Kidney tubule cell (primary cell): ENCODE measurements at places on chromosomes 7 and 10.

GRCh38 chr7:94655848-94656657, at the start of gene SGCE:
Gene SGCE (minus strand): TSS chr7:94656133. CDS start chr7:94656098, 35 bp downstream.
- peak; percentile 79 for DNase-seq

DNA sequence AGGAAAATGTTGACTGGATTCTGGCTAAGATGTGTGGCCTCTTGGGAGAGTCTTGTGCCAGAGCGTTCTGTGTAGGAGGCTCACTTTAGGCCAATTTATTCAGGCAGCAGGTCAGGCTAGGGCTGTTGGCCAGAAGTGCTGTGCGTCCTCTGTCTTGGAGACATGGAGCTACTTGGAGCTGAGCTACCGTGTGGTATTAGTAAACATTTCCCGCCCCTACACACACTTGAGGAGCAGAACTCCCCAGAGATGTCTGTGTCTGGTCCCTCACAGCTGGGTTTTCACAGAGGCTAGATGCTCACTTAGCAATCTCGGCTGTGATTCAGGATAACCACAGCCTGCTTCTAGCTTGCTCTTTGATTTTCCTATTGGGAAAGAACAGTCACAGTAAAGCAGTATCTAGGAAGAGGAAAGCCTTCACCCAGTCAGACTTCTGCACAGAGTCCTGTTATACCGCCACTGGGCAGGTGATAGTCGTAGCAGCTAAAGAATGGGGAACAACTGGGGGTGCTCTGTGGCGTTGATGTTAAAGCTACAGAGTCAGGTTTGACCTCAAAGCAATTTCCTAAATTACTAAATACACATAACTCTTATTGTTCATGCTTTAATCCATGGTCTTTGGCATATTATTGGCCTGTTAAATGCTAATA, 86.7 kb downstream of the MDFIC start:
- no peak for DNase-seq

GRCh38 chr7:154960063-154960790, 42.7 kb downstream of the PAXIP1 start:
- DNase-seq: peak; percentile 81

- peak; percentile 96 for DNase-seq
These were observed 110.6 kb downstream of the EMX2 start for GRCh38 chr10:117653170-117653515.

- no peak for DNase-seq
These were observed 498.9 kb upstream of the MGMT start for GRCh38 chr10:128967980-128968756.
